ENCODE measurements at places on chromosomes 11 and 22.

GRCh38 chr11:95586155-95586554 lies 203.4 kb downstream of the FAM76B start:
- DNase-seq = no peak

DNA sequence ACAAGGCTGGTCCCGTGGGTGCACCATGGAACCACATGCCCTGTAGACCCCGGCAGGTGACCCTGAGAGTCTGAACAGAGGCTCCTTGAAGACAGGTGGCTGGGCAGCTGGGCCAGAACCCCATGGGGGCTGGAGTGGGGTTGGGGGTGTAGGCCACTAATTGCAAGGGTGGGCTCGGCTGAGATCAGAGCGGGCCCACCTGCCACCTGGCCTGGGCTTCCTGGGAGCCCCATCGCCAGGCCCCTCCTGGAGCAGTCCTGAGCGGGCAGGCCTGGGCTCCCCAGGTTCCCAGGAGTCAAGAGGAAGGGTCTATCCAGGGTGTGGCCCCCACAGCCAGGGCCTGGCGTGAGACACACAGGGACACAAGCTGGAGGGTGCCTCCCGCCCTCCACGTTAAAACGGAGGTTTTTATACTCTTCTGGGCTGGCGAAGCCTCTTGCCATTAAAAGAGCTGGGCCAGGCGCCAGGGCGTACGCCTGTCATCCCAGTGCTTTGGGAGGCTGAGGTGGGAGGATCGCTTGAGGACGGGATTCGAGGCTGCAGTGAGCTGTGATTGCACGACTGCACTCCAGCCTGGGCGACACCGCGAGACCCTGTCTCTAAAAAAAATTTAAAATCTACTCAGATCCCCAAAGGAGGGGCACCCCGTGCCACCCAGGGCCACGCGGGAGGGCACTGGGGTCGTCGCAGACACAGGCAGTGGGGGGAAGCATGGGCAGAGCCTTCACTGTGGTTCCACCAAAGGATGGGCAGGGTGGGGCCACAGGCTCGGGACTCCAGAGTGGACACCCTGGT lies 4.8 kb upstream of the TRABD start:
- DNase-seq = no peak

DNA sequence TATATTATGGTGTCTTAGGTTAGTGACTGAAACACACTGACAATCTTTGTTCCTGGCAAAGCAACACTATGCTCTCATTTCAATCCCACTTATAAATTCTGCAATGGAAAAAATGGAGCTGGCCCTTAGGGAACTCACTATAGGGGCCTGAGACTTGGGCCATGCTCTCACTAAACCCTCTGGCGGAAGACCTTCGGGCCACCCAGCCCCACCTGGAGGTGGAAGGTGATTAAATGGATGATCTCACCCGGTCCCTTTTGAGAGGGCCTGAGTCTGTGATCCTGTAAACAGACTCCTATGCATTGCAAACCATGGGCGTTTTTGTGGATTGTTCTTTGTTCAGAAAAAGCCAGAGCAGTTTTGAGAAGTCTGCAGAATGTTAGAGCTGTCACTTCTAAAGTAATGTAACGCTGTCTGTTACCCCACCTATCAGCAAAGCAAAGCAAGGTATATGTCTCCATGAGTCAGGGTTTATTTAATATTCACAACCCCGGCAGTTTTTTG lies 17.0 kb upstream of the CDON start:
- DNase-seq = no peak

DNA sequence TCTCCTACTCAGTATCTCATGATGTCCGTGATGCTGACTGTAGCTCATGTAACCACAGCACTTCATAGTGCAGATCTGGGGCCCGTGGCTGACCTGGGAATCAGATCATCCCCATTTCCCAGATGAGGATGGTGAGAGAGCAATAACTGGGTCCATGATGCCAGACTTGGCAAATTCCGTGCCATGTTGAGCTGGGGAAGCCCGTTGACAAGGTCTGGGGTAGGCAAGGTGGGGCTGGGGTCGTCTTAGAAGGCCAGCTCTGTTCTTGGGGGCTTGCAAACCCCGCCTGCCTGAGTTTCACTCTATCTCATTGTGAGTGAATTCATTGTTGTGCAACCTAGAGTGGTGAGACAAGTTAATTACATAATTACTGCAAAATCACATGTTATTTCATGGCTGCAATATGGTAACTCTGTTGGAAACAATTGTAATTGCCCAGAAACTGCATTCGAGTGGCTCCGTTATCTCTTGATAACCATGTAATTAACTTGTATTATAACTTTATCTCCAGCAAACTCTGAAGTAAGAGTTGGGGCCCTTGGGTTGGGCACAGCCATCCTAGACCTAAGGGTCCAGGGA lies 41.7 kb downstream of the LMO1 start:
- DNase-seq = no peak

- no peak for DNase-seq
Observed at GRCh38 chr11:76320929-76321328, 60.0 kb downstream of the THAP12 start.

GRCh38 chr22:33221568-33221967 lies 163.4 kb upstream of the SYN3 start:
- no peak for DNase-seq

DNA sequence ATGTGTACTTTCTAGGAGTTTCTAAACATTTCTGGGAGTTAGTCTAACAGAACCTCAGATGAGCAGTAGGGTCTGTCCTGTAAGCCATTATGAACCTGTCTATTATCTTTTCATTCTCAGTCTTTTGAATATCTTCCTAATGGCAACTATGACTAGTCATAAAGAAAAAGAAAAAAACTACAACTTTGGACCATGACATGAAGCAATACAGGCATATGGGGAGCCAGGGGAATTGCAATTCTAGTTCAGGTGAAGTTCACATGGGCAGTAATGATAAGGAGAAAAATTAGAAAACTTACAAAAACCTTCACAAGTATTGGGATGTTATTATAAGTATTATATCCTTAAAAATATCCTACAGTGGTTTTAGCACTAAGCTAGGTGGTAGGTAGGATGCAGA lies 649.0 kb upstream of the ANO5 start:
- DNase-seq = no peak

DNA sequence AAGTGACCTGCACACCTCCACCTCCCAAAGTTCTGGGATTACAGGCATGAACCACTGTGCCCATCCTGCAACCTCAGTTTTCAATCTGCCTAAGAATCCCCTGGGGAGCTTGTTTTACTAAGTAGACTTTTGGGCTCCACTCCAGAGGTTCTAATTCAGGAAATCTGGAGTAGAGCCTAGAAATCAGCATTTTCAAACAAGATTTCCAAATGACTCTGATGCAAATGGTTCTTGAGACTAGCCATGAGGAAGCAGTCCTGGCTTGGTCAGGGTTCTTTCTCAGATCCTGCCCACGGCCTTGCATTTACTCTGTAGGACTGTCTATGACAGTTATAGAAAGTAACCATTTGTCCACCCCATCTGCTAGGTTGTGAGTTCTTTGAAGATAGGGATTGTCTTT lies 1.6 kb upstream of the KCNE3 start:
- DNase-seq = no peak

GRCh38 chr22:20601308-20601707 lies 93.9 kb downstream of the MED15 start:
- no peak for DNase-seq

GRCh38 chr11:75113030-75113429 lies 16.4 kb upstream of the OR2AT4 start:
- DNase-seq = no peak

DNA sequence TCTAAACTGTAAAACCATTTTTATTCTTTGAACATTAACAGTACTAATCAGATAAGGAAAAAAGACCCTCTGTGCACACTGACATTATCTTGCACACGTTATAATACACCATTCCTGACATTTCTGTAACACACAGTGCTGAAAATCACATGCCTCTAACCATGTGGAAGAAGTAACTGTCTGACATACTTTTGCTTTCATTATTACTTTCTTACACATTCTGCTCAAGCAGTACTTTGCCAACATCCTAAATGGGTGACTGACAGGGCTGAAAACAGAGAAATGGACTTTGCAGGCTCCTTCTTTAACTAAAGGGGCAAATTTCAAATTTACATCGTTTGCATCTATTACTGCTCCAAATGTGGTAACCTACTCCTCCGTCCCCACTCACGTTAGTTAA lies 22.8 kb upstream of the TP53AIP1 start:
- no peak for DNase-seq

DNA sequence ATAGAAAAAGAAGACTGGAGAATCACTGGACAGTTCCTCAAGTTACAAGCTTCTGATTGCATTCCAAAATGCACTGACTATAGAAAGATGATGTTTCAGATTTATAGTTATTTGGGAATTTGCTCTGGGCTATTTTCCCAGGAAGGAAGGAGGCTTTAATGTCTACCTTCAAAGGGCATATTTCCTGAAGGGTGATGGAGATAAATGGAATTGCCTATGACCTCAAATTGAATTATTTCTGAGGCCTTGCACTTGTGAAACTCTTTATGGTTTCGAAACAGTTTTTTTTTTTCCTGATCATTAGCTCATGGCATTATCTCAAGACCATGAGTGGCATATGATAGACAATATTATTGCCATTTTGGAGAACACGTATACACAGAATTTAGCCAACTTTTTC lies 333.9 kb downstream of the METTL15 start:
- DNase-seq = no peak

DNA sequence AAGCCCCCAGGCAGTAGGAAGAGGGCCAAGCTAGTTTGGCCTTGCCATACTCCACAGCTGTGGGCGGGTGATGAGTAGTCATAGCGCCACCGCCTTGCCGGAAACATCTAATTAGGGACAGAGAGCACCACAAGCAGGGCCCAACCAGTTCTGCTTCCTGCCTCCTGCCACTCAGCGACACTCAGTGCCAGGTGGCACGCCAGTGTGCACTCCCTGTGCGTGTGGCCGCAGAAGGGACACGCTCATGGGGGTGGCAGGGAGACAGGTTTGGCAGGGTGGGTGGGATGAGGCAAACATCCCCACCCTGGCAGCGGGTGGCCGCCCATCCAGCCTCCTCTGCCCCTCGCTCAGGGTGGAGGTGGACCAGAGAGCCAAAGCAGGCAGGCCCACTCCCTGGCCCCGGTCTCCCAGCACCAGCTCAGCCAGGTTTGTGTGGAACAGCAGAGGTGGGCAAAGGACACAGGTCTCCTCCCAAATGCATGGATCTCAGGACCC lies 4.9 kb downstream of the OVOL1 start:
- no peak for DNase-seq

- no peak for DNase-seq
Observed at GRCh38 chr11:125071846-125072217, 8.7 kb downstream of the SLC37A2 start.

DNA sequence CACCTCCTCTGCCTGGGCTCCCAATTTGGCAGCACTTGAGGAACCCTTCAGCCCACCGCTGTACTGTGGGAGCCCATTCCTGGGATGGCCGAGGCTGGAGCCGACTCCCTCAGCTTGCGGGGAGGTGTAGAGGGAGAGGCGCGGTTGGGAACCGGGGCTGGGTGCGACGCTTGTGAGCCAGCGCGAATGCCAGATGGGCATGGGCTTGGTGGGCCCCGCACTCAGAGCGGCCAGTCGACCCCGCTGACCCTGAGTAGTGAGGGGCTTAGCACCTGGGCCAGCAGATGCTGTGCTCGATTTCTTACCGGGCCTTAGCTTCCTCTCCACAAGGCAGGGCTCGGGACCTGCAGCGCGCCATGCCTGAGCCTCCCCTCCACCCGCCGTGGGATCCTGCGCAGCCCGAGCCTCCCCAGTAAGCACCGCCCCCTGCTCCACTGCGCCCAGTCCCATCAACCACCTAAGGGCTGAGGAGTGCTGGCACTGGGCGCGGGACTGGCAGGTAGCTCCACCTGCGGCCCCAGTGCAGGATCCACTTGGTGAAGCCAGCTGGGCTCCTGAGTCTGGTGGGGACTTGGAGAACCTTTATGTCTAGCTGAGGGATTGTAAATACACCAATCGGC lies 58.3 kb upstream of the DEFB108B start:
- no peak for DNase-seq

GRCh38 chr11:86518211-86518610 lies 143.5 kb downstream of the CCDC81 start:
- no peak for DNase-seq

DNA sequence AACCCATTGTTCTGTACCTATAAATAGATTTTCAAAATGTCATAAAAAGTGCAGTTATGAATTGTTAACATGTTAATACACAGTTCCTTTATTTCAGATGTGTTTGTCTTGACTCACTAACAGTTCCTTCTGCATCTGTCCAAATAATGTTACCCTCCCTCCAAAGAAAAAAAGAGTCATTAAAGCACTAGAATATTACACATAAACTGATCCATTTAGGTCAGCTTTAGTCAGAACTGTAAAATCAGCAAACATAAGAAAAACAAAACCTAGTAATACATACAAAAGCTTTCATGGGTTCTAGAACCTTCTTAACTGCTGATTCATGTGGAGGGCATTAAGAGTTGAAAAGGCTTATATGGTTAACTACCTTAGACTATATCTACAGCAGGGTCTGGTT lies 65.4 kb downstream of the SESN3 start:
- no peak for DNase-seq

DNA sequence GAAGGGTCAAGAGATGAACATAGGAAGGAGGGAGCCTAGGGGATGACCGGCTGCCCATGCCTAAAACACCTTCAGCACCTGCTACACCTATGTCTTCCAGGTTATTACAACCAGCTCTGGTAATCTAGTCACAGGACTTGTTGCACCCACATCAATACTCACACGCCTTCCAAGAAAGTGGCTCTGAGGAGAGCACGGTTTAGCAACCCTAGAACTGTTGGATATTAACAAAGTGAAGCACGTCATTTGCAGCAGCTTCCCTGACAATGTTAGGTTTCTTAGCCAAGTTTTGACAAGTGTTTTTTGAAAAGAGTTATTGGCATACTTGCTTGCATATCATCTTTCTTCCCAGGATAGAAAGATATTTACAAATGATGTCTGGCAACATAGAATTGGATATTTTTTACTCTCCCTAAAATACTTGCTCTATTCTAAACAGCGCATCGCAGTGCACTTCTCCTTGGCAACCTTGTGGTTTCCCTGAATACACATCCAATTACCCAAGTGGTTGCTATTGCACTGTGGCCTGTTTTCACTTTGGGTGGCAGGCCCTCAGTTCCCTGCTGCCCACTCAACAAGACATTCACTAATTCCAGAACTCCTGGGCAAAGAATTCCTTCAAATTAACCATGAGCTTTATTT lies 94.3 kb upstream of the ARHGAP42 start:
- no peak for DNase-seq

DNA sequence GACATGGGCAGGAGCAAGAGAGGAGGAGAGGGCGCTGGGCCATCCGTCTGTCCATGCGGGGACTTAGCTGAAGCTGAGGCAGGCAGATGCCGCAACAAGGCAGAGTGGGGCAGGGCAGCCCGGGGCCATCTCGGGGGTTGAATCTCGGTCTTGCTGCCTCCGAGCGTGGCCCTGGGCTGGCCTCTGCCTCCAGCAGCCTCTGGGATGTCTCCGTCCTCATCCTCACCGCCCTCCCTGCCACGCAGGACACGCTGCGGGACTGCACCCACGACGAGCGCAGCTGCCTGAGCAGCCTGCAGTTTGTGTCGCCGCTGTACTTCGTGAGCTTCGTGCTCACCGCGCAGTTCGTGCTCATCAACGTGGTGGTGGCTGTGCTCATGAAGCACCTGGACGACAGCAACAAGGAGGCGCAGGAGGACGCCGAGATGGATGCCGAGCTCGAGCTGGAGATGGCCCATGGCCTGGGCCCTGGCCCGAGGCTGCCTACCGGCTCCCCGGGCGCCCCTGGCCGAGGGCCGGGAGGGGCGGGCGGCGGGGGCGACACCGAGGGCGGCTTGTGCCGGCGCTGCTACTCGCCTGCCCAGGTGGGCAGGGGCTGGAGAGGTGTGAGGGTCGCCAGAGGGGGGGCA lies 108.4 kb downstream of the CACNA1I start:
- no peak for DNase-seq

- DNase-seq = no peak
Observed at GRCh38 chr22:39353346-39353745, 3.6 kb downstream of the SYNGR1 start.

GRCh38 chr11:1139441-1140083 lies 18.2 kb upstream of the MUC5AC start:
- no peak for DNase-seq

Measured in stimulated activated CD4-positive, alpha-beta T cell treated with anti-CD3 and anti-CD28 coated beads, Interleukin-1b, Interleukin-23, amount 100 ng/mL, for 1 hour (primary cell).